ENCODE measurements at places on chromosomes 3 and 15.

GRCh38 chr3:156298938-156299337 lies 178.6 kb downstream of the KCNAB1 start:
- DNase-seq: no peak

- DNase-seq: no peak
These were observed 72.8 kb upstream of the THSD4 start for GRCh38 chr15:71042356-71042922.

GRCh38 chr3:127676456-127676855 lies 3.7 kb downstream of the ABTB1 start:
- DNase-seq: no peak

- no peak for DNase-seq
These were observed 45.3 kb downstream of the PLS1 start for GRCh38 chr3:142641504-142641903.

DNA sequence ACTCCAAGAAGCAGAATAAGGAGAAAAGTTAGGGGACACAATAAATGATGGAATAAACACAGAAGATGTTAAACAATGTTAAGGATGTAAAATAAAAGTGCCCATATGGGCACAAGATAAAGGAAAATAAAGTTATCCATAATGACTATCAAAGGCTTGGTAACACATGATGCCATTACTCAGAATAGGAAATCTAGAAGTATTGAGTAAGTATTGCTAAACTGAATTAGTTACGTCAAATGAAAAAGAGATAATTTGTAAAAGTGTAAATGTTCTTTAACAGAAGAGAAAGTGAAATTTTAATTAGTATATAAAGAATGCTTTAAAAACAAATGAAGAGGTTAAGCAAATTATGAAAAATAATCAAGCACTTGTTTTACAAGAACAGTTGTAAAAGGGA lies 6.7 kb downstream of the COPS2 start:
- DNase-seq: no peak

Data from AG09309 (cell line).